ENCODE measurements at places on chromosomes 4 and X.

DNA sequence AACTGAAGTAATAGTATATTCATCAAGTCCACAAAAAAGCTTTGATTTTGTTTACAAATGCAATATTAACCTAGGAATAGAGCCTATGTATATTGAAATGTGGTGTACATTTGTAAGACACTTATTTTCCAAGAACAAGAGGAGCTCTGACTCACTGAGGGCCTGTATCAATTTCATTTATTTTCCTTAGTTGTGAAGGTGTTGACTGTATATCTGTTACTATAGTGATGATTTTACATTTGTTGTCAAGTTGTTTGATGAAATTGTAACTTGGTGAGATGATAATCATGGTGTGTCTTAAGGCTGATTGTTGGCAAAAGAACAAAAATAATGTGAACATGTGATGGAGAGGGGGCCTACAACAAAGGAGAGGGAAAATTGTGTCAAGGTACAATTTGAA is 274.9 kb upstream of the TEX13A start:
- DNase-seq: no peak

- no peak for DNase-seq
These were observed 14.2 kb downstream of the GRPR start for GRCh38 chrX:16137416-16138107.

- no peak for DNase-seq
These were observed 252.6 kb downstream of the PAPSS1 start for GRCh38 chr4:107467461-107467860.

DNA sequence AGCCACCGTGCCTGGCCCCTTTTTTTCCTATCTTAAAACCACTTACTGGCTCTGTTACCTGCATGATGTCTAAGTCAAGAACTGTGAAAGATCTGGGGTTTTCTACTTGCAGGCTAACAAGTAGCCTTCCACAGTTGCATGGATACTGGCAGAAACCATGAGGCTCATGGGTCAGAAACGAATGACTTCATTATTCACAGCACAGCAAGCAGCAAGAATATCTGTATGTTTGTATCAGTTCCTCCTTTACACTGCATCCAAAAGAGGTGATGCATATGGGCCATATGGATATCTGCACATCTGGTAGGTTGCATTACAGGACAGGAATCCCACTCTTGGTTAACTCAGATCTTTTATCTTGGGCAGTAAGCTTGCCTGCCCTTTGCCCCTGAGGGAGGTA is 154.9 kb upstream of the NUDT6 start:
- no peak for DNase-seq

- DNase-seq: no peak
These were observed 64.4 kb downstream of the DLG3 start for GRCh38 chrX:70509078-70509477.

DNA sequence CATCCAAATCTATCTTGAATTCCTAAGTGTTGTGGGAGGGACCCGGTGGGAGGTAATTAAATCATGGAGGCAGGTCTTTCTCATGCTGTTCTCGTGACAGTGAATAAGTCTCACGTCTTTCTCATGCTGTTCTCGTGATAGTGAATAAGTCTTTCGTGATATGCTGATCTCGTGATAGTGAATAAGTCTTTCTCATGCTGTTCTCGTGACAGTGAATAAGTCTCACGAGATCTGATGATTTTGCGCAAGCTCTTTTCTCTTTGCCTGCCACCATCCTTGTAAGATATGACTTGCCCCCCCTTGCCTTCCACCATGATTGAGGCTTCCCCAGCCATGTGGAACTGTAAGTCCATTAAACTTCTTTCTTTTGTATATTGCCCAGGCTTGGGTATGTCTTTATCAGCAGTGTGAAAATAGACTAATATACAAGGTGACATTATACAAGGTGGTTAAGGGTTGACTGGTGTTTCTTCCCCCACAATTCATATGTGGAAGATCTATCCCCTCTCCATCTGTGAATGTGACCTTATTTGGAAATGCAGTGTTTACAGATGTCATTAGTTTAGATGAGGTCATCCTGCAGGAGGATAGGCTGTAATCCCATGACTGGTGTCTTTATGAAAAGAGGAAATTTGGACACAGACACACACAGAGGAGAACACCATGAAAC is 27.6 kb downstream of the ARSD start:
- DNase-seq: no peak

GRCh38 chr4:100022792-100023222 is 72.7 kb upstream of the H2AZ1 start:
- DNase-seq: no peak

GRCh38 chr4:89000382-89000781 is 56.6 kb downstream of the FAM13A start:
- no peak for DNase-seq

DNA sequence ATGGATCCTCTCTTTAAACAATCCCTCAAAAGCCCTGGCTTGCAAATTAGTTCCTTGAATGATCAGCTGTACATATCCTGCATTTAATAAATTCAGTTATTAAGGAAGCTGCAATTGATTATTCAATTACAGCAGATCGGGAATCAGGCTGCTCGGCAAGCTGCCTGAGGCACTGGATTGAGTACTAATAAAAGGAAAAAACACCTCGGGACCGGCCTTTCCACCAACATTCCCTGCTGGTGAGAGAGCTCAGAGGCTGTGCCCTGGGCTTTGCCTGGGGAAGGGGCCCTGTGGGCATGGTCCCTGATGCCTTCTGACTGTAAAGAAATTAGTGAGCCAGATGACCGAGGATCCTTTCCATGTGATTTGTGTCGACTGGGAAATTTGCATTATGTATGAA is 69.2 kb downstream of the SORCS2 start:
- DNase-seq: no peak

GRCh38 chrX:10095246-10095645 is 61.5 kb upstream of the CLCN4 start:
- no peak for DNase-seq

DNA sequence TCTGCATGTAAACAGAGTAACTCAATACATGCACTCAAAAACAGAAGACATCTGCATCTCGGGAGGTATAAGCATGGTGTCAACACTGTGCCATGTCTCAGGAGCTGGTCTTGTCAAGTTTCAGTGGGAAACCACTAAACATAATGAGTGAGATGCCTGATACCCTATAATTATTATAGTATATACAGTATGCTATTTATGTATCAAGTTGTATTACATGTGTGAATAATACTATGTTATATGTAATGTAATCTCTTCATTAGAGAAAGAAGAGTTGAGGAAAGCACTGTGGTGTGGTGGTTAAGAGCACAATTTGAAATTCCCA is 2.5 kb downstream of the PPBP start:
- no peak for DNase-seq

GRCh38 chr4:3291969-3292570 is 751 bp upstream of the RGS12 start:
- peak; percentile 13 for DNase-seq

DNA sequence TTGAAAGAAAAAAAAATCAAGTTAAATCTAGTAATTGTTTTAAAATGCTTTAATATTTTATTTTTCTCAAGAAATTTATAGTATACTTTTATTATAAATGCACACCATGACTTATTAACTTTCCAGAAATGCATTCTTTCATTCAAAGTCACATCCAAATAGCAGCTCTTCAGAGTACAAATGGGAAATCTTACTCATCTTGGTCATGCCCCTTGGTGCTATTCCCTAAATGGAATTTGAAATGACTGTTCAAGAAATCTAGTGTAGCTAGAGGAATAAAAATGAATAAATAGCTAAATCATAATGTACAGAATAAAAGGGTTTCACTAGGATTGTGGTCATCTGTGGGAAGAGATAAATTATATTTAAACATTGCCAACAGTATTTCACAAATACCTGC is 1139.7 kb downstream of the PCDH18 start:
- peak; percentile 65 for DNase-seq

DNA sequence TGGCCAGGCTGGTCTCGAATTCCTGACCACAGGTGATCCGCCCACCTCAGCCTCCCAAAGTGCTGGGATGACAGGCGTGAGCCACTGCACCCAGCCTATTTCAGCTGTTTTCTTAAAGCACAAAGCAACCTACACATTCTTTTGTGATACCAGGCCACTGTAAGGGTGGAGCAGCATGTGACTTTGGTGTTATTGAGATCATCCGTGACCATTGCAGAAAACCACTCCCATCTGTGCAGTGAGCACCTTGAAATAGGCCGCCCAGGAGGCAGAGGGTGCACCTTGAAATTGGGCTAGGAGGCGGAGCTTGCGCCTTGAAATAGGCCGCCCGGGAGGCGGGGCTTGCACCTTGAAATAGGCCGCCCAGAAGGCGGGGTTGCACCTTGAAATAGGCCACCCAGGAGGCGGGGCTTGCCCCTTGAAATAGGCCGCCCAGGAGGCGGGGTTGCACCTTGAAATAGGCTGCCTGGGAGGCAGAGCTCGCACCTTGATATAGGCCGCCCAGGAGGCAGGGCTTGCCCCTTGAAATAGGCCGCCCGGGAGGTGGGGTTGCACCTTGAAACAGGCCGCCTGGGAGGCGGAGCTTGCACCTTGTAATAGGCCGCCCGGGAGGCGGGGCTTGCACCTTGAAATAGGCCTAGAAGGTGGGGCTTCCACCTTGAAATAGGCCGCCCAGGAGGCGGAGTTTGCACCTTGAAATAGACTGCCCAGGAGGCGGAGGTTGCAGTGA is 9.0 kb upstream of the SLC25A6 start:
- no peak for DNase-seq

DNA sequence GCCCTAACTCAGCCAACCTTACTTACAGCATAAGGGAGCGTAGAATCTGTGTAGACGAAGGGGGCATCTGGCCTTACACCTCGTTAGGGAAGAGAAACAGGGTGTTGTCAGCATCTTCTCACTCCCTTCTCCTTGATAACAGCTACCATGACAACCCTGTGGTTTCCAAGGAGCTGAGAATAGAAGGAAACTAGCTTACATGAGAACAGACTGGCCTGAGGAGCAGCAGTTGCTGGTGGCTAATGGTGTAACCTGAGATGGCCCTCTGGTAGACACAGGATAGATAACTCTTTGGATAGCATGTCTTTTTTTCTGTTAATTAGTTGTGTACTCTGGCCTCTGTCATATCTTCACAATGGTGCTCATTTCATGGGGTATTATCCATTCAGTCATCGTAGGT is 14.6 kb downstream of the PLP1 start:
- DNase-seq: no peak

- DNase-seq: no peak
These were observed 5.8 kb downstream of the ATG4A start for GRCh38 chrX:108097380-108097779.

DNA sequence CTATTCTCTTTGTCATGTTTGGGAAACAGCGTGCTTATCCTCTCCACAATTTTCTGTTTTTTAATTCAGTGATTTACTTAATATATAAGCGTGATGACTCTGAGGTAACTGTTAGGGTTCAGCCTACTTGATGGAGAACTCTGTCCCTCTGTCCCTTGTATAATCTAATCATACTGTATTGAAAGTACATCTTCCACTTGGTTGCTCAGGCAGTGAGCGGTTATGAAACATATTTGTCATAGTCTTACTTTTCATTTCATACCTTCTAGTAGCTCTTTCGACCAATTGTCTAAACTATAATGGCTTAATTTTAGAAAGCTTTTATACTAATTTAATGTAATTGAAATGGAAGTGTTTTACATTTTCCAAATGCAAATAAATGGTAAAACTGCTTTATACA is 469.0 kb downstream of the TLL1 start:
- no peak for DNase-seq

DNA sequence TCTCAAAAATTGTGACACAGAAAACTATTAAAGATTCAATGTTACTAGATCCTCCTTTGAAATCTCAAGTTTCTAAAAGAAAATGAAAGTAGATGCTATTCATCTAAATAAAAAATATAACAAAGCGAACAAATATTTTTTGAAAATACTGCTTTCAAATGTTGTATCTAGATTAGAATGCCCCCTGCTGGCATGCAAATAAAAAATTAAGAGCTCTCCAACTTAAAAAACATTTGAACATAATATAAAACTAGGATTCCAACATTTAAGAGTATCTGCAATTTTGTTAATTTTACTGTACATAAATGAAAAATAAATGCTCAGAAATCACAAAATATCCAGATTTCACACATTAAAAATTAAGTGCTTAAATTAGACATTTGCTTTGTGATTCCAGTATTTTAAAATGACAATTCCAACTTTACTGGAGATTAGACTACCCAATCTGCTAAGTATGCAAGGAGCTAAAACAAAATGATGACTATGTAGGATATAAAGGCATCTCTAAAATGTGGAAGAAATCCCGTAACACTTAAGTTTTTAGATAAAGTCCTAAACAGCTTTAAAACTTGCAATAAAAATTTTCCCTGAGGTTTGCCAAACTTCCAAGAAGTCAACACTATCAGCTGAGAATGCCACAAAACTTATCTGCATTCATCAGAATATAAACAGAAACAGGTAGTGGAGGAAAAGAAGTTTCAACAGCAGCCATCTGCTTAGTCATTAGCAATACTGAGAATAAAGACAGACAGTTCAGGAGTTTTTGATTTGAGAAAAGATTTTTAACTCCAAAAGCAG is 32.7 kb downstream of the DHX15 start:
- DNase-seq: no peak

DNA sequence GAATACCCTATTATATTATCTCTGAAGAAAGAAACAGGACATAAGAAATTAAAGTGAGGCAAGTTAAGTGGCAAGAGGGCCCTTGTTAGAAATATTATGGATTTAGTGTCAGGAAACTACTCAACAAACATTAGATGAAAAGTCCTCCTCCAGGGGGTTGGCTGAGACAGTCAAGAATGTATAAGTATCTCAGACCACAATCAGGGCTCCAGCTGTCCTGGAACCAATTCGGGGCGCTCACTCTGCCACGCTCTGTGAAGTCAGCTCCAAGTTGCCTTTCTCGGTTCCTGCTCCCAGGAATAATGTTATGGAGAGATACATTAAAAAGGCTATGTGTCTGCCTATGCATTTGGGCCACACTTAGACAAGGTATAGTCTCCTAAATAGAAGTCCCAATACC is 73.3 kb downstream of the RASGEF1B start:
- DNase-seq: no peak

GRCh38 chr4:76301068-76301774 is 5.3 kb upstream of the STBD1 start:
- peak; percentile 76 for DNase-seq

DNA sequence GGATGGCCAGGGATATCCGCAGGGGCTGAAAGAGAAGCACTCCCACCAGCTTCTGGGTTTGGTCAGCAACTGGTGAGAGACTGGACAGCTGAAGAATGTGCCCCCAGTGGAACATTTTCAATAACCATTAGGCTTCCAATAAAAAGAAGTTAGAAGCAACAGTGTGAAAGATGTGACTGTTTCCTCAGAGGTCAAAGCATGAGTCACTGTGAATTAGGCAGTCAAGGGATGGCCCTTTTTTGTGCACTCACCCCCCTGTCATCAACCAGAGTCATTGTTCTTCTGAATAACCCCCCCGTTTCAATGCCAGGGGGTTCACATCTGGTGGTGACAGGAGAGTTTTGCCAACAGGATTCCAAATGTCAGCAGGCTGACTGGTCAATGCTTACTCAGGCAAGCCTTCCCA is 74.6 kb upstream of the SH3RF1 start:
- peak; percentile 64 for DNase-seq

GRCh38 chr4:94933799-94934198 is 176.0 kb downstream of the BMPR1B start:
- no peak for DNase-seq

DNA sequence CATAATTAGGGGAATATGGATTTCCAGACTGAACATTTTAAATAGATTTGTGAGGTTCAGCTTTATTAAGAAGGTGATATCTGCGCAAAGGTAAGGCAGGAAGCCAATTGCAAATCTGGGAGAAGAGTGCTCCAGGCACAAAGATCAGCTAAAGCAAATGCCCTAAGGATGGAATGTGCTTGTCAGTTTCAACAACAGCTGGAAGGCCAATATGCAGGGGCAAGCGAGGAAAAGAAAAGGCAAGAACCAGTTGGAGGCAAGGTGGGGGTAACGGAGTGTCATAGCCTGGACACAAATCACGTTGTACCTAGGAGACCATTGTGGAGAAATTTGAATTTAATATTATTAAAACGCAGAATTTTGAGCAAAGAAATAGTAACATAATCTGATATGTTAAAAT is 1710.3 kb upstream of the PCDH7 start:
- no peak for DNase-seq
